ENCODE measurements at places on chromosomes 7 and 10.

DNA sequence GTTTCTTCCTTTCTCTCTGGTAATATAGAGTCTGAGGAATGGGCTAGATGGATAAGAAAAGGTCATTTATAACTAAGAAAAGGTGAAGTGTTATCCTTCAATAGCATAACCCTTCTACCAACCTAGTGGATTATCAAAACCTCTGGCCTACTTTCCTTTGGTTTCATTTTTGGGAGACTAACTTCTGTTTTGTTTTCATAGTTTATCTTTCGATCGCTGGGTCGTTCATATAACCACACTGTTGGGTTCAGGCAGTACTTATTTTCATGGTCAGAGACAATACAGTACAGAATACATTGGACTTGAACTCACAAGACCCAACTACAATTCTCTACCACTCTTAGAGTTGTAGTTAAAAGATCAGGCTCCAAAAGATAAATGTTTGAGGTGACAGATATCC is 86.5 kb downstream of the UBE2H start:
- no peak for DNase-seq

GRCh38 chr10:10794046-10794445 is 223.6 kb upstream of the CELF2 start:
- no peak for DNase-seq

- no peak for DNase-seq
These were observed 215.5 kb downstream of the THSD7A start for GRCh38 chr7:11616466-11616865.

DNA sequence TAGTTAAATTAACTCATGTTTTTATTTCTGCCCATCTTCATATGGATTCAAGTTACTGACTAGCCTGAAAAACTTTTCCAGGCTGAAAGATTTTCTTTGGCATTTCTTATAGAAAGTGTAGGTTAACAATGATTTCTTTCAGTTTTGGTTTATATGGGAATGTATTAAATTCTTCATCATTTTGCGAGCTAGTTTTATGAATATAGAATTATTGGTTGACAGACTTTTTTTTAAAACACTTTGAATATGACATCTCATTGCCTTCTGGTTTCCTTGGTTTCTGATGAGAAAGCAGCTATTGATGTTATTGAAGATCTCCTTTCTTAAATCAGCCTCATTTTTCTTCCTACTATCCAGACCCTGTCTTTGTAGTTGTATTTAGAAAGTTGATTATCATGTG is 211.0 kb upstream of the AKR1E2 start:
- DNase-seq = no peak

DNA sequence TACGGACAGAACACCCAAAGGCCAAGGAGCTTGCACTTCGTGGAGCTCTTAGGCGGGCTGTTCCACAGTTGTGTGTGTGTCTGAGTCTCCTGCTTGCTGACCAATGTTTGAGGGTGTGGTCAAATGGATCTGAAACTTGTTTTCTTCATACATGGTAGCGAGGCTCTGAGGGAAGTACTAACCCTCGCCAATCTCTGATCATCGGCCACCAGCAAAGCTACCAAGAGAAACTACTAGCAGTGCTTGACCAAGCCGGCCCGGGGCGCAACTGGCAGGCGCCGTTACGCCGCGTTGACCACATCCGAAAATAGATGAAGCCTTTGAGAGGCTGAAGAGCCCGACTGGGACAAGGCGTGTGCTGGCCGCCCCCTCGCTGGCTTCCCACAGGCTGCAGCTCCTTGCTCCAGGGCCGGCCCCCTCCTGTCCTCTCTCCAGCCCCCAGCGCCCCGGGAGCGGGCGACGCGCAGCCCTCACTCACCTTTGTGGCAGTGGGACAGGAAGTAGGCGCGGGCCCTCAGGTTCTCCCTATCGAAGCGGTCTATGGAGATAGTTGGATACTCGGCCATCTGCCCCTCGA is 384 bp downstream of the DCLRE1C start:
- peak; percentile 69 for DNase-seq

- no peak for DNase-seq
These were observed 130.5 kb downstream of the CDK14 start for GRCh38 chr7:90726623-90727022.

- DNase-seq = no peak
These were observed 673.9 kb downstream of the PARD3 start for GRCh38 chr10:34141032-34141680.

DNA sequence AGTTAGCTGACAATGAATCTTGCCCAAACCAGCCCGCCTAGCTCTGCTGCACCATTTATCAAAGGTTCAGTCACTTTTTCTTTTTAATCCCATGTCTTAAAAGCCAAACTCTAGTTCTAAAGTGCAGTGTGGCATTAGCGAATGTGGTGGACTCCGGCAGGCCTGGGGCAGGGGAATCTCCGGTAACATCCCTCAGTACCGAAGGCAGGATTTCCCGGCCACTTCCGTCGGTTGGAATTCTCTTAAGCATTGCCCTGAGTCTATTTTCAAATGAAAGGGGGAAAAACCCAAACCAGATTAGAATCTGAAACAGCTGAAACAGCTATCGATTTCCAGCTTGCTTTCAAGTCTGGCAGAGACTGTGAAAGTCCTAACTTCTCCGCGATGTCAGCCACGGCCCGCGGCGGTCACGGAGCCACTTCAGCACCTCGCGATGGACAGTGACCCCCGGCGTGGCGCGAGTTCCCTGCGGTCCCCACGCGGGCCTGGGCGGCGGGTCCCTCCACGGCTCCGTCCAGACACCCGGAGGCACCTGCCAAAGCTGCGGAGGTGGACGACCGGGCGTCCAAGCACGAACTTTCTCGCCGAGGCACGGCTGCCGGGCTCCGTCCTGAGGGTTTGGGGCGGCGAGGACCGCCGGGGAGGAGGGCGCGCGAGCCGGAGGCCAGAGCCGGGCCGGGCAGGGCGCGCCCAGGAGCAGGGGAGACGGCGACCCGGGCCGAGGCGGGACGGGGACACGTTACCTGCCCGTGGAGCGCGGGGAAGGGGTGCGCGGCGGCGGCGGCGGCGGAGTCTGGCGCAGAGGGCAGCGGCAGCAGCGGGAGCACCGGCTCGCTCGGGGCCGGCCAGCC is 745 bp downstream of the TCERG1L start:
- DNase-seq = no peak

DNA sequence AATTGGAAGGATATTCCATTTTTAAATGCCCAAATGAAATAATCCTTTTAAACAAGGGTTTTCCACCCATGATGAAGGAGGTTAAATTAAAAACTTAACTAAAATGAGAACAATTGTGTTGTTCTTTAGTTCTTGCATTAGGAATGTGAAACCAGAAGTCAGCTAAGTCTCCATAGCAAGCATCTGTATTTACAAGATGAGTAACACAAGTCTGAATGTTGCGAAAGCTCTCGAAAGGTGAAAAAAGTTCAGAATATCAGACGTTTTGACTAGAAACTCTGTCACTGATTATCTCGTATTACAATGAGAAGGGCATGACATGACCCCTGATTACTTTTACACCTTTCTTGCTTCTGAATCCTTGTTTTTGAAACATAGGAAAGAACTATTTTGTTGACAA is 149.6 kb downstream of the BICC1 start:
- peak; percentile 38 for DNase-seq

DNA sequence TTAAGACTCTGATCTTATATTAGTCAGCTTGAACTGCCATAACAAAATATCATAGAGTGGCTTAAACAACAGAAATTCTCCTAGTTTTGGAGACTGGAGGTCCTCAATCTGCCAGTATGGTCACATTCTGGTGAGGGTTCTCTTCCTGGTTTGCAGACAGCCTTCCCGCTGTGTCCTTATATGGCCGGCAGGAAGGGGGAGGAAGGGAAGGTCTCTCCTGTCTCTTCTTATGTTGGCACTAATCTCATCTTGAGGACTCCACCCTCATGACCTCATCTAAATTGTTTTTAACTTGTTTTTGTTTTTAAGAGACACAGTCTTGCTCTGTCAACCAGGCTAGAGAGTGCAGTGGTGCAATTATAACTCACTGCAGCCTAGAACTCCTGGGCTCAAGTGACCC is 53.1 kb downstream of the VPS41 start:
- DNase-seq = peak; percentile 23

- DNase-seq = no peak
These were observed 288.5 kb downstream of the TCERG1L start for GRCh38 chr10:131022981-131023380.

- DNase-seq = peak; percentile 71
These were observed 14.0 kb upstream of the SLC18A2 start for GRCh38 chr10:117226813-117227451.

DNA sequence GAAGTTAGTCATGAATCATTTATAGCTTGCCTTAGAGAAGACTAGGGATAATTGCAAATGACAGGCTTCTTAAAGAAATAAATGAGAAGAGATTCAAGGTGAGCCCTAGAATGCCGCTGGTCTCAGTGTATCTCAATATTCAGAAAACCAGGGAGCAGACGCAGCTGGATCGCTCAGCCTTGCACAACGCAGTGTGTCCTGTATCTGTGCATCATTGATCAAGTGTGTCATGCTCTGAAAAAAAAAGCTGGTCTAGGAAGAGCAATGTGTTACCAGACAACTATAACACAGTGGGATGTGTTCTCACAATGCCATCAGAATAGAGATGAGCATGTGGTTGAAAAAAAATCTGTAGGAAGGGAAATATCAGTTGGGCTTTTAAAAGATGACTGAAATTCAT is 230.1 kb downstream of the CALN1 start:
- no peak for DNase-seq

DNA sequence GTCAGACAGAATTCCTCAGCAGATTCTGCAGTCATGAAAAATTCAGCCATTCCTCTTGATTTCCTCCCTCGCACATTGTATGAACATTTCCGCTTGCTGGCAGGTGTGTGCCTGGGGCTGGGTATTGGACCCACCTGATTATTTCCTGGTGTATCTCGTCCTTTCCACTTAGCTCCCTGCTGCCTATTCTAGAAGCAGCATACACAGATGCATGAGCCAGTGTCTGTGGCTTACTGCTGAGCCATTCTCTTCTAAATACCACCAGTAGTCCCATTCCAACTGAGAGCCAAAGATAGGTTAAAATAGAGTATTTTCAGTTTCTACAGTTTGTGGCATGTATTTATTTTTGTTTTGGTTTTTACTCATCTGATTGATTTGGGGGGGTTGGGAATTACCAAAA is 270.1 kb upstream of the AKR1E2 start:
- no peak for DNase-seq

- no peak for DNase-seq
These were observed 83.4 kb upstream of the FAM3C start for GRCh38 chr7:121479466-121479865.

DNA sequence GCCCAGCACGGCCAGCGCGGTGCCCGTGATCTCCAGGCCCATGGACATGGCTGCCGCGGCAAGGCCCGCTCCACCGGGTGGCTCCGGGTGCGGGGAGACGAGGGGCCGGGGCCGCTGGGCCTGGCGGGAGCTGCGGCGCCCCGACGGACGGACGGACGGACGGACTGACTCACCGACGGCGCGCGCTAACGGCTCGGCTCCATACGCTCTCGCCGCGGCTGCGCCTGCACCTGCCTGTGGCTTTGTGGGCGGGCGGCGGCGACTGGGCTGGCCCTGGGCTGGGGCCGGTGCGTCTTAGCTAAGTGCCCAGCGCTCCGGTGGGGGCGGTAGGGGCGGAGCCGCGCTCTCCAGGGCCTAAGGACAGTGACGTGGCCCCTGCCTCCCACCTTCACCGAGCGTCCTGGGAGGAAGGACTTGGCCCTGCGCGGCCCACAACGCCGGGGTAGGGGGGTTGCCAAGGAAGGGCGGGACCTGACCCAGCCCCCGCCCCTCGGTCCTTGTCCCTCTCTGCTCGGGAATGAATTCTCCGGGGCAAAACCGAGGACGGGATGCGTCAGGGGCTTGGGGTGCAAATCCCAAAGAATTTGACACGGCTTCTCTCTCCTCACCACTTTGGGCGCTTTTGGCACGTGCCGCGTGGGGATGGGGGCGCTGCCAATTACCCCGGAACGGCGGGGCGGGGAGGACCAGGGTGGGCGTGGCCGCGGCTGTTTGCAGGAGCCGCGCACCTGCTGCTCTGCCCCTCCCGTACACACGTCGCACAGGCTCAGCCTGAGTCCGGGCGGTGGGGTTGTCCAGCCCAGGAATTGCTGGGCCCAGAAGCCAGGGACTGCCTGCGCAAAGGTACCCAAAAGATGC is at the start of gene CLDN3:
Gene CLDN3, minus strand, starts transcription at position 269 of the 858 bp plus-strand sequence. Its CDS starts 221 bp downstream, at position 48.
- peak; percentile 46 for DNase-seq

- peak; percentile 60 for DNase-seq
These were observed 24.0 kb downstream of the CCSER2 start for GRCh38 chr10:84352251-84352842.

- no peak for DNase-seq
These were observed 11.4 kb downstream of the BUB3 start for GRCh38 chr10:123165445-123166072.

GRCh38 chr7:3688071-3688470 is 387.0 kb downstream of the SDK1 start:
- no peak for DNase-seq

DNA sequence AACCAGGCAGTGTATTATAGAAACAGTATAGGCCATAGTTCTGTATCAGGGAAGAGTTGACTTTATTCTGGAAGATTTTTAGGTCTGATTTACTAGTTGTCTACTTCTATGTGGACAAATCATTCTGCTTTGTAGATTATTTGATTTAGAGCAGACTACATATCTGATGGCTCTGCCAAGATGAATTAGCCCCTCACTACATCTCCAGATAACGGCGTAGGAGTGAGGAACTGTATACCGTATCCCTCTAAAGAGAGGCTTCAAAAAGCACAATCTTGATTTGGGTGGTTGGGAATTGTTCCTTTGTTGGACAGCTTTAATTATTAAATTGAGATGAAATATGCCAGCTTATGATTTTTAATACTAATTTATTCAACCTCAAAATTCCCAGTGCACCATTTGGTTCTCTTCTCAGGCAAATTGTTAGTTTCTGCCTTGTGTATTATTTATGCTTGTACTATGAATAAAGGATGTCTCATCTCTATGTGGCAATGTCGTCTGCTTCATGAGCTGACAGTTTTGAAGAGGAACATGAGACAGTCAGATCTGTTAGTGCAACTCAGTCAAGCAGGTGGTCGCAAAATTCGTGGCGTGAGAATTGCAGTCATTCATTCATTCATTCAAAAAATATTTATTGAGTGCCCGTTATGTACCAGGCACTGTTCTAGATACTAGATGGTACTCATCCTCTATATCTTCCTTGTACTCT is 422.8 kb downstream of the EXOC4 start:
- DNase-seq = no peak

DNA sequence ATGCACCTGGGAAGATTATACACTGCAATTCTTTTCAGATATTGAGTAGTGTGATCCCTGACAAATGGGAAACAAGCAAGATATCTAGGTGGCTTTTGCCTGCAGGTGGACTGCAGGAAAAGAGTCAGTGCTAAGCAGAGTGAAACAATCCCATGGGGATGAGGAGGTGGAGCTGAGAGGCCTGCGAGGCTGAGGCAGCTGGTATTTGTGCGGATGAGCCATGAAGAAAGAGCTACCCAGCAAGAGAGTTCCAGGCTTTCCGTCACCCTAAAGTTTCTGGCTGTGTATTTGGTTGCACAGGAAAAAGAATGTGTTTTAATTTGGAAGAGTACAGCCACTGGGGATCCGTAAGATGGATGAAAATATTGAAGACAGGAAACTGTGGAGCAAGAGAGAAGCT is 714.1 kb upstream of the COBL start:
- DNase-seq = no peak

All from suppressor macrophage (primary cell).